ENCODE measurements at places on chromosomes 16 and 17. TPM values are rescaled to one million over a fixed set of nuclear protein-coding genes. Genes with fewer than 3 reads are reported as not detected.

VPS35 gene
- total RNA-seq, result 56.0 TPM

PIK3R5 gene
- total RNA-seq, result 9.8 TPM

GINS2 gene
- 0.66 TPM for total RNA-seq

GRIN2A gene
- total RNA-seq, result 0.33 TPM

CD2BP2 gene
- total RNA-seq, result 47.2 TPM

GNAO1 gene
- total RNA-seq, result 0.96 TPM

KRT12 gene
- total RNA-seq, result not detected

DVL2 gene
- 58.2 TPM for total RNA-seq

Measured in breast epithelium (tissue), 4 donors.